ENCODE measurements at places on chromosomes 3 and 15.

- DNase-seq = no peak
Observed at GRCh38 chr3:29195056-29195455, 85.8 kb upstream of the RBMS3 start.

DNA sequence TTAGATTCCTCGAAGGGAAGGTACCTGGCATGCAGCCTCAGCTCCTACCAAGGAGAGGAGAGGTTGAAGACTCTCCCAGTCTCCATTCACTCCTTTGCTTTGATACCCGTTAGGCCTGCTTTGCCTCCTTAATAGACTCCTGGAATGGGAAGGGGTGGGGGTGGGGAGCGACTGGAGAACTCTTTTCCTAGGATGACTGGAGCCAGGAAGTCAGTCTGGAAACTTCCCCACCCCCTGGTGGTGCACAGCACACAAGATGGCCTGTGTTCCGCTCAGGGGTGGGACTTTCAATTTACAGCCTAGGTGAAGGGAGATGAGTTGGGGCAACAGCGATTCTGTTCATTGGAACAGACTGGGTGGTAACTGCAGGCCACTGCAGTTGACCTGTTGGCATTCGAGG lies 21.4 kb upstream of the CELF6 start:
- DNase-seq = no peak

- no peak for DNase-seq
Observed at GRCh38 chr3:106619-107018, 89.9 kb upstream of the CHL1 start.

- no peak for DNase-seq
Observed at GRCh38 chr3:41679374-41679773, 282.5 kb downstream of the ULK4 start.

GRCh38 chr3:39125841-39126500 lies 18.5 kb downstream of the TTC21A start:
- peak; percentile 52 for DNase-seq

Data from SW480 (cell line).